ENCODE measurements at places on chromosomes 2 and 18. TPM values are rescaled to one million over a fixed set of nuclear protein-coding genes. Genes with fewer than 3 reads are reported as not detected.

GRCh38 chr2:121575800-121576199 lies 45.1 kb downstream of the RNU4ATAC start:
- H3K27ac ChIP-seq, result no peak overlapping the region
- no peak overlapping the region for H3K4me3 ChIP-seq
- H3K36me3 ChIP-seq, result no peaks in the 10 kb centered on the region
- DNase-seq, result no peak
- H3K4me1 ChIP-seq, result no peaks in the 10 kb centered on the region
- H3K27me3 ChIP-seq, result no peaks in the 10 kb centered on the region

- no peaks in the 10 kb centered on the region for H3K27me3 ChIP-seq
- H3K27ac ChIP-seq, result no peak overlapping the region
- H3K36me3 ChIP-seq, result no peaks in the 10 kb centered on the region
- no peaks in the 10 kb centered on the region for H3K4me1 ChIP-seq
- H3K4me3 ChIP-seq, result no peak overlapping the region
These were observed 291.4 kb upstream of the SALL3 start for GRCh38 chr18:78688249-78688648.

GRCh38 chr18:44041961-44042360 lies 638.7 kb upstream of the SETBP1 start:
- no peaks in the 10 kb centered on the region for H3K4me1 ChIP-seq
- H3K27me3 ChIP-seq, result no peaks in the 10 kb centered on the region
- H3K36me3 ChIP-seq, result no peaks in the 10 kb centered on the region
- H3K27ac ChIP-seq, result no peak overlapping the region
- DNase-seq, result no peak

Gene SIX2
- total RNA-seq, result 7.4 TPM

Gene HOXD4
- not detected for total RNA-seq

Gene MROH2A
- total RNA-seq, result not detected
